Gastrocnemius medialis (tissue), 4 donors: ENCODE measurements at places on chromosomes 7 and 10.
A peak's percentile ranks its signal among the peaks of the same experiment; 100 is the strongest.

DNA sequence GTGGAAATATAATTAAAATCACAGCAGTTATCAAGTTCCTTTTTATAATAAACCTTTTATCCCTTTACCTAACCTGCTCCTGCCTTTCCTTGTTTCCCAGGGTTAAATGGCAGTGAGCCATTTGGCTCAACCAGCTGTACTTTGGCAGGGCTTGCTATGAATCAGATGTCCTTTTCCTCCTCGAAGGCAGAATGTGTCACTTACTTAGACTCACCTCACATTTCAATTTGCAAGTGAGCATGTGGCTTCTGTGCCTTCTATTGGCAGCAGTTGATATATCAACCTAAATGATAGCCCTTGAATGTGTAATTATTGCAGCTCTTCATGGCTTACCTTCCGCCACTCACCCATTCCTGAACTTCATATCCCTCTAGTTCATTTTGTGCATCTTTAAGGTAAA, 301.7 kb downstream of the CSTF2T start:
- peak; percentile 82 for DNase-seq

DNA sequence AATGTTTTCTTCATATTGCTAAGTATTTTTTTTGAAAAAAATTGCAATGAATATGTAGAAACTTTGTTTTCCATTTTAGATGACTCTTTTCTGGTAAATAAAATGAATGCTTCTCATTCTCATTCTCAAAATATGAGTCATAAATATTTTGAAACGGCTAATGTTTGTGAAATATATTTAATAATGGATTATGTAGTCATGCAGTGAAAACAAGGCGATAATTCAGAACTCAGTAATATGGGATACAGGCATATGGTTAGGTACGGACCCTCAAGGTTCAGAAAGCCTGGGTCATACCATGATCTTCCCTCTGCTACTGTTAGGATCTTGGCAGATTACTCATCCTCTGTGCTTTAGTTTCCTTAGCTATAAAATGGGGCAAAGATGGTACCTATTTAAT, 46.2 kb upstream of the SLC39A12 start:
- no peak for DNase-seq

GRCh38 chr7:143458263-143458662, 15.0 kb downstream of the TAS2R60 start:
- no peak for DNase-seq

DNA sequence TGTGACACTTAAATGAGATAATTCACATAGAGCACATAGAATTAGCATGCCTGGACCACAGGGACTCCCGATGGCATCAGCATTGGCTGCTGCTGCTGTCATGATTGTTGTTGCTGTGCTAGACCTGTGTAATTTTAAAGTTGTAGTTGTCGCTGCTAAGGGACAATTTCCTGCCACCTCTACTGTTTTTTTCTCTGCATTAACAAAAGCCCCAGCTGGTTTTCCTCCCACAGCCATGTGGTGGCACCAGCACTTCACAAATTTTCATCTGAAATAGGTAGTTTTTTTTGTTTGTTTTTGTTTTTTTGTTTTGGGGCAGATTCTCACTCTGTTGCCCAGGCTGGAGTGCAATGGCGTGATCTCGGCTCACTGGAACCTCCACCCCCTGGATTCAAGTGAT, 25.4 kb upstream of the PRXL2A start:
- no peak for DNase-seq

DNA sequence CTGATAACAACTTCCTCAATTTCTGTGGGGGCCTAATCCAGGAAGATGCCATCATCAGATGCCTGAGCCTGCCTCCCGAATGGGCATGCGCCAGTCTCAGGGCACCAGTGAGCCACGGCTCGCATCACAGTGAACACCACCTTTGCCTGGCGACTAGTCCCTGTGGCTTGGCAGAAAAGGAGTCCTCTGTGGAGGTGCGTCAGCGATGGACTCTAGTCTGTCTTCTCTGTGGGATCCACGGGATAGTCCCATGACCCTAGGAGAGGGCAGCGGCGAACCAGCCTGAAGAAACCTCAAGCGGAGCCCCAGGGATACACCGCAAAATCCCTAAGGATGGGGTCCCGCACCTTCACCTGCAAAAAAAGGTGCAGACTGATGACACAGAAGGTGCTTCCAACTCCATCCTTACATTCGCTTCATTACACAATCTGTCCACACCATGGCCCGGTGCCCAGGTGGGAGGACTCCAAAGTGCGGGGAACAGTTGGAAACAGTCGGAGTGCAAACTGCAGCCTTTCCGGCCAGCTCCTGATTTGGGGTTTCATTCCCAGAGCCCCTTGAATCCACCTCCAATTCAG, 35.1 kb upstream of the ZNF273 start:
- no peak for DNase-seq
